ENCODE measurements at places on chromosomes 11 and 22. TPM values are rescaled to one million over a fixed set of nuclear protein-coding genes. Genes with fewer than 3 reads are reported as not detected.
A peak's percentile ranks its signal among the peaks of the same experiment; 100 is the strongest.

The LGALS12 gene
- total RNA-seq = not detected

GRCh38 chr22:26295563-26296126 is 126.4 kb downstream of the SEZ6L start:
- no peak overlapping the region for H3K4me3 ChIP-seq
- H3K36me3 ChIP-seq = no peaks in the 10 kb centered on the region
- no peak for DNase-seq
- no peaks in the 10 kb centered on the region for H3K27me3 ChIP-seq
- H3K27ac ChIP-seq = no peak overlapping the region

DNA sequence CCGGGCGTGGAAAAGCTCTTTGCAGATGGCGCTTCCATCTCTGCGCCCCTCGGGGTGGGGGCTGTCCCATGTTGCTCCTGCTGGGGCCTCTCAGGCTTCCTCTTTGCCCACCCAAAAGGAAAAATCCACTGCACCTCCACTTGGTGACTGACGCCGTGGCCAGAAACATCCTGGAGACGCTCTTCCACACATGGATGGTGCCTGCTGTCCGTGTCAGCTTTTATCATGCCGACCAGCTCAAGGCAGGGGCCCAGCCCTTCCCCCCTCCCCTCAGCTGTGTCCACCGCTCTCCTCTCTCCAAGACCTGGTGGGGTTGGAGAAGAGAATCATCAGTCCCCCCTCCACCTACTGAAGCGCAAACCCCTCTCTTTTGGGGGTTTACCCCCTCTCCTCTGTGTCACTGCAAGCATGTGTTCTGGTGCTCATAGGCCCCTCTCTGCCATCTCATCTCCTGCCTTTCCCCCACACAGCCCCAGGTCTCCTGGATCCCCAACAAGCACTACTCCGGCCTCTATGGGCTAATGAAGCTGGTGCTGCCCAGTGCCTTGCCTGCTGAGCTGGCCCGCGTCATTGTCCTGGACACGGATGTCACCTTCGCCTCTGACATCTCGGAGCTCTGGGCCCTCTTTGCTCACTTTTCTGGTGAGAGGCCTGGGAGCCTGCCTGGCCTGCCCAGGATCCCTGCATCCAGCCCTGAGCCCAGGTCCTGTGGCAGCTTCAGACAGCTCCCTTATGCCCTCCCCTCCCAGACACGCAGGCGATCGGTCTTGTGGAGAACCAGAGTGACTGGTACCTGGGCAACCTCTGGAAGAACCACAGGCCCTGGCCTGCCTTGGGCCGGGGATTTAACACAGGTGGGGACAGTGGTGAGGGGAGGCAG is 1.8 kb downstream of the LARGE2 start:
- H3K36me3 ChIP-seq = no peaks in the 10 kb centered on the region
- peaks cover 19% of the 10 kb centered on the region for H3K27me3 ChIP-seq
- no peak overlapping the region for H3K4me3 ChIP-seq
- peaks cover 21% of the 10 kb centered on the region for H3K4me1 ChIP-seq
- H3K27ac ChIP-seq = no peak overlapping the region

DNA sequence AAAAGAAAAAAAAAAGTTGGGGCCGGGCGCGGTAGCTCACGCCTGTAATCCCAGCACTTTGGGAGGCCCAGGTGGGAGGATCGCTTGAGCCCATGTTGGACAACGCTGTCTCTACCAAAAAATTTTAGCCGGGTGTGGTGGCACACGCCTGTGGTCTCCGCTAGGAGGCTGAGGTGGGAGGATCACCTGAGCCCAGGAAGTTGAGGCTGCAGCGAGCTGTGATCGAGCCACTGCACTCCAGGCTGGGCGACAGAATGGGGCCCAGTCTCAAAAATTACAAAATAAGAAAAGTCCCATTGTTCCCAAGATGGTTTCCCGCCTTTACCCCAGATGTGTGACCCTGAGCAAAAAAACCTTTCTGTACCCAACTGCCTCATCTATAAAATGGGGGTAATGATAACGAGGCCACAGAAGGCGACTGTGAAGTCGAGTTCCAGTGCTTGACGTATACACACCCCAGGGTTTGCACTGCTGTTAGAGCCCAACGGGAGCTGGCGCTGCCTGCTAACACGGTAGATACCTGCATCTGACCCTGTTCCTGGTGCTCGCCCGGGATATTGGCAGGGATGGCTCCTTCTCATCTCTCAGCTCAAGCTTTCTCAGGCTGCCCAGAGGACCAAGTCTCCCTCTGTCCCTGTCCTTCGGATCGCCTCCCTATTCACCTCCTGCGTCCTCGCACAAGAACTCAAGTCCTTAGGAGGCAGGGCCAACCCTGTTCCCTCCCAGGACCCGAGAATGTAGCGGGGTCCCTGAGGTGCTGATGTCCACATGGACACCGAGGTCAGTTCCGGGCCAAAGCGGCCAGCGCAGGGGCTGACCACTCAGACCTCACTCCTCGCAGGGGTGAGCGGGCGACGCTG is 1.1 kb upstream of the RPLP2 start:
- peaks cover 24% of the 10 kb centered on the region for H3K36me3 ChIP-seq
- H3K4me1 ChIP-seq = peaks cover 55% of the 10 kb centered on the region
- peak overlapping the region; percentile 95 for H3K27ac ChIP-seq
- DNase-seq = no peak
- H3K27me3 ChIP-seq = no peaks in the 10 kb centered on the region
- peak overlapping the region; percentile 88 for H3K4me3 ChIP-seq

- no peak overlapping the region for H3K27ac ChIP-seq
- H3K36me3 ChIP-seq = no peaks in the 10 kb centered on the region
- no peak for DNase-seq
- no peak overlapping the region for H3K4me3 ChIP-seq
- no peaks in the 10 kb centered on the region for H3K27me3 ChIP-seq
These were observed 45.3 kb downstream of the LMO1 start for GRCh38 chr11:8218409-8218808.

Data from esophagus muscularis mucosa (tissue), 4 donors.